ENCODE measurements at places on chromosomes 16 and 17.
A peak's percentile ranks its signal among the peaks of the same experiment; 100 is the strongest.

DNA sequence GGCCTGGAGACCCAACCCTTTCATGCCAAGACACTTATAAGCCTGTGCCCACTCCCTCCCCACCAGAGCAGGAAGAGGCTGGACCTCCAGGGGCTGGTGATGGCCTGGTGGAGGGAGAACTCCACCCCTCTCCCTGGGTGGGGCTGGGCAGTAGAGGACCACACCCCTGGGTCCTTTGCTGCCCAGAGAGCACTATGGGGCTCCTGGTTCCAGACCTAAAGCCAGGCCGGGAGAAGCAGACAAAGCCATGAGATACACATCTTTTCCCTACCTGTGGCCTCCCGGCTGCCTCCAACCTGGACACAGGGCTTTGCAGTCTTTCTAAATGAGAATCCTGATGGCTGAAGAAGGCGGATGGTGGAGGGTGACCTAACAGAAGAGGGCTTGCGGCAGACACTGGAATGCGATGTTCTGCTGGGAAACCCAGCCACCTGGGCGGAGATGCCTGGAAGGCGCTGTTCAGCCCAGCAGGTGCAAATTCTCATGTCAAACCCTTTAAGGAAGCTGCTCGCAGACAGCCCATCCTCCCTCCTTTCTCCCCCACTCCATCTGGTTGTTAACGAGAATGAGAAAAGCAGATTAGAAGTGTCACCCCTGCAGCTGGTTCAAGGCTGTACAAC lies 43.9 kb upstream of the KIFC3 start:
- no peak for DNase-seq

DNA sequence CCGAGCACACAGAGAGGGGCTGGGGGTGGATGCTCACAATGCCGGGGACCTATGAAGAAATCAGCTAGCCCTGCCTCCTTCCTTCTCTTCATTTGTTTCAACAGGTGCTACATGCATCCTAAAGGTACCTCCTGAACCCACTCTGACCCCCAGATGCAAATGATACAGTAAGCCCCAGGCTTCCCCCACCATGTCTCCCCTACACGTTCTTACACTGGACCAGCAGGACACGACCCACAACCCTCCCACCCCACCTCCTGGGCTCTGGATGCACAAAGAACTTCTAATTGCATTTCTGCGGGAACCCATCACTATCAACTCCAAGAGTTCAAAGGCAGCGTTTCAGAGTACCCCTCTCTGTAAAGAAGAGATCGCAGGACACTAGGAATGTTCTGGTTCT lies 2.1 kb downstream of the XYLT1 start:
- no peak for DNase-seq

GRCh38 chr17:30113213-30113612 lies 3.4 kb upstream of the NSRP1 start:
- no peak for DNase-seq

DNA sequence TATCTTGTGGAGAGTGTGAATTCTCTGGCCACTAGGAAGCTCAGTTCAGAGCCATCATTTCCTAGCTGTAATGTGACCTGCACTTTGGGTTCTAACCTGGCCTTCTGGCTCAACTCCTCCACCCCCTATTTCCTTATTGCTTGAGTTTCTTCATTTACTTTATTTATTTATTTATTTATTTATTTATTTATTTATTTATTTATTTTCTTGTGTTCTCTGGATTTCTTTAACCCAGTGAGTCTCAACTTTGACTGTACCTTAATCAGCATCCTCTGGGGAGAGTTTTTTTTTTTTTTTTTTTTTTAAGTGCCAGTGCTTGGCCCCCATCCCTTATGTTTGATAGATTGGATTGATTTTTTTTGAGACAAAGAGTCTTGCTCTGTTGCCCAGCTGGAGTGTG lies 18.1 kb downstream of the EPN2 start:
- no peak for DNase-seq

DNA sequence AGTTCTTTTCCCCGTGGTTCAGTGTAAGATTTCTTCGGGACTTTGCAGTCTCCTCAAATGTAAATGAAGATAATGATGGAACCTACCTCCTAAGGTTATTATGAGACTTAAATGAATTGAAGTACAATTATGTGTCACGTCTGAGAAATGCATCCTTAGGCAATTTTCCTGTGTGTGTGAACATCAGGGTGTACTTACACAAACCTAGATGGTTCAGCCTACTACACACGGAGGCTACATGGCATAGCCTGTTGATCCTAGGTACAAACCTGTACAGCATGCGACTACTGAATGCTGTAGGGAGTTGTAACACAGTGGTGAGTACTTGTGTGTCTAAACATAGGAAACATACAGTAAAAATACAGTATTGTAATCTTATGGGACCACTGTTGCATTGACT lies 1.1 kb upstream of the FAM20A start:
- no peak for DNase-seq

DNA sequence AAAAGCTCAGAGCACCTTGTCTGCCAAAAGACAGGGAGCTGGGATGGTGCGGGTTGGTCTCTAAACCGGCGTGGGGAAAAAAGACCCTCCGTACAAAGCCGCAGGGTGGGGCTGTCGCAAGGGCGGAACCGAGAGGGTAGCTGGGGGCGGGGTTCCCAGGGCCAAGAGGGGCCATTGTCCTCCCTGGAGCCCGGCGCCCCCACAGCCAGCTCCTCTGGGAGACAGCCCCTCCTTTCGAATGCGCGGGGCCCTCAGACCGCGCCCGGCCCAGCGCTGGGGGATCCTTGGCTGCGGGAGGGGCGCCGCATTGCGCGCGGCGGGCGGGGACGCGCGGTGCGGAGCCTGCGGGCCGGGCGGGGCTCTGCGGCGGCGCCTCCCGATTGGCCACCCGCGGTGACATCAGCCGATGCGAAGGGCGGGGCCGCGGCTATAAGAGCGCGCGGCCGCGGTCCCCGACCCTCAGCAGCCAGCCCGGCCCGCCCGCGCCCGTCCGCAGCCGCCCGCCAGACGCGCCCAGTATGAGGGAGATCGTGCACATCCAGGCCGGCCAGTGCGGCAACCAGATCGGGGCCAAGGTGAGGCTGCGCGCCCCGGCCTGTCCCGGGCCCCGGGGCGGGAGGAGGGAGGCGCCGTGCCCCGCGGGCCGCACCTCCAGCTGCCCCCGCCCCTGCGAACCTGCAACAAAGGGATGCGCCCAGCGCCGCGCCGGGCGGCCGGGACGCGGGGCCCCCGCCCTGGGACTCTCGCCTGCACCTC lies at the start of gene TUBB3:
Gene TUBB3, plus strand, starts transcription at position 459 of the 756 bp plus-strand sequence. Its CDS starts 60 bp downstream, at position 519.
- peak; percentile 76 for DNase-seq

DNA sequence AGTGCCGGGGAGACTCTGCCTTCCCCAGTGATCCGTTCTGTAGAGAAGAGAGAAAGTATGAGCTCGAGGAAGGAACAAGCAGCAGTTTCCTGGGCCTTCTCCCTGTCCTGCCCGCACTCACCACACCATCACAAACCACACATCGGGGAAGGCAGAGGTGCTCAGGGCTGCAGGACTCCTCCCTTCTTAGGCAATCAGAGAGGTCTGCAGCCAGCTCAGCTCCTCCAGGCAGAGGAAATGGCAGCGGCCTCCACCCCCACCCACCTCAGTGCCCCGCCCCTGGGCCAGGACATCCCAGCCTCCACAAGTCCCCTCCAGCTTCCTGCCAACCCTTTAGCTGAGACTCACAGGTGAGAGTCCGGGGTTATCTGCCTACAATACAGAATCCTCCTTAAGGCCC lies 2.0 kb downstream of the ZNF319 start:
- DNase-seq = no peak

DNA sequence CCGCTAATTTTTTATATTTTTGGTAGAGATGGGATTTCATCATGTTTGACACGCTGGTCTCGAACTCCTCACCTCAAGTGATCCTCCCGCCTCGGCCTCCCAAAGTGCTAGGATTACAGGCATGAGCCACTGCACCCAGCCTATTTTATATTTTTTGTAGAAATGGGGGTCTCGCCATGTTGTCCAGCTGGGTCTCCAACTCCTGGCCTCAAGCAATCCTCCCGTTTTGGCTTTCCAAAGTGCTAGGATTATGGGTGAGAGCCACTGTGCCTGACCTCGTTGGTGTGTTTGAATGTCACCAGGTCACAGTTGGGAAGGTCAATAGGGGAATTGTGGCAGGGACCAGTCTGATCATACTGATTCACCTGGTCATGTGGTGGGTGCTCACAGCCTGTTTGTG lies 56.7 kb upstream of the NKD1 start:
- no peak for DNase-seq

DNA sequence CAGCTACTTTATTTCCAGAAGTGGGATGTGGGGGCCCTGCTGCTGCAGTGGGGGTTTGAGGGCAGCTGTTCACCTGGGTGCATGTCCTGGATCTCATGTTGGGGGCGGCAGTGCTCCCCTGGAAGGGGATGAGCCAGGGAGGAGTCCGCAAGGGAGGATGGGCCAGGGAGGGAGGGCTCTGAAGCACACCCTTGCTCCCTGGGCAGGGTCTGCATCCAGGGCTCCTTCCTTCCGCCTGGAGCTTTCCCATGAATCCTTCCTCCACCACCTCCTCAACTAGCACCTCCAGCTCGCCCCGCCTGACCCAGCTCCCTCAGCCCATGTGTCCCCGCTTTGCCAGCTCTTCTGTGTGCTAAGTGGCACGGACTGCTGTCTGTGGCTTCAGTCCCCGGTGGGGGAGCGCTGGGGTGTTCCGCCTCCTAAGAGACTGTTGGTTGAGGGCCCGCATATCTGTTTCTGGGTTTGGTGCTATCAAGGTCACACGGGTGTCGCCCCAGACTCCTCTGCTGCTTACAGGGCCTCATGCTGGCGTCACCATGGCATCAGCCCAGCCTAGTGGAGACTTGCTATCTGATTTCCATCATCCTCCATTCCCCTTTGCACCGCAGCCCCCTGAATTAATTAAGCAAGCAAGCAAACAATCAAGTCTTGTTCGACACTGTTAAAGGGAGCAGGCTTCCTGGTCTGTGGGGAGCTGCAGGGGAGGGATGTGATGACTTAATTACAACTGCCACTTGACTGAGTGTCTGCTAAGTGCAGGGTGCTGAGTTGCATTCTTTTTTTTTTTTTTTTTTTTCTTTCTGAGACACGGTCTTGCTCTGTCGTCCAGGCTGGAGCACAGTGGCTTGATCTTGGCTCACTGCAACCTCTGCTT lies 71.8 kb downstream of the PRKCA start:
- DNase-seq = peak; percentile 70

GRCh38 chr17:17725011-17725751 lies 43.9 kb downstream of the RAI1 start:
- DNase-seq = no peak

GRCh38 chr16:88063211-88063773 lies 112.1 kb downstream of the BANP start:
- DNase-seq = no peak

- DNase-seq = no peak
Observed at GRCh38 chr17:48011405-48012150, 26.0 kb downstream of the COPZ2 start.

- DNase-seq = no peak
Observed at GRCh38 chr16:64250866-64251265, 871.0 kb downstream of the CDH11 start.

GRCh38 chr17:45050481-45051059 lies 862 bp downstream of the DCAKD start:
- DNase-seq = no peak

- no peak for DNase-seq
Observed at GRCh38 chr16:64225696-64226095, 896.2 kb downstream of the CDH11 start.

DNA sequence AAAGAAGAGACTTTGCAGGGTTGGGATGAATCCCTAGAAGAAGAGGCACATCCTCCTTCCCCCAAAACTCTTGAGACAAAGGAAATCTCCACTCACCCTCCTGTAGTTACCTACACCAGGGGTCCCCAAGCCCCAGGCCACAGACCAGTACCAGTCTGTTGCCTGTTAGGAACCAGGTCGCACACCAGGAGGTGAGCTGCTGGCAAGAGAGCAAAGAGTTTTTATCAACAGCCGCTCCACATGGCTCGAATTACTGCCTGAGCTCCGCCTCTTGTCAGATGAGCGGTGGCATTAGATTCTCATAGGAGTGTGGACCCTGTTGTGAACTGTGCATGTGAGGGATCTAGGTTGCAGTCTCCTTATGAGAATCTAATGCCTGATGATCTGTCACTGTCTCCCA lies 98.9 kb downstream of the CCT6B start:
- no peak for DNase-seq

- DNase-seq = no peak
Observed at GRCh38 chr17:9329251-9329921, 246.2 kb downstream of the STX8 start.

GRCh38 chr17:70298929-70299531 lies 129.7 kb downstream of the KCNJ2 start:
- DNase-seq = no peak

GRCh38 chr17:39687546-39688474 lies at the start of gene PGAP3:
TSS of gene PGAP3 (minus strand) at chr17:39688057. CDS start at chr17:39688014, 43 bp downstream.
- peak; percentile 86 for DNase-seq

DNA sequence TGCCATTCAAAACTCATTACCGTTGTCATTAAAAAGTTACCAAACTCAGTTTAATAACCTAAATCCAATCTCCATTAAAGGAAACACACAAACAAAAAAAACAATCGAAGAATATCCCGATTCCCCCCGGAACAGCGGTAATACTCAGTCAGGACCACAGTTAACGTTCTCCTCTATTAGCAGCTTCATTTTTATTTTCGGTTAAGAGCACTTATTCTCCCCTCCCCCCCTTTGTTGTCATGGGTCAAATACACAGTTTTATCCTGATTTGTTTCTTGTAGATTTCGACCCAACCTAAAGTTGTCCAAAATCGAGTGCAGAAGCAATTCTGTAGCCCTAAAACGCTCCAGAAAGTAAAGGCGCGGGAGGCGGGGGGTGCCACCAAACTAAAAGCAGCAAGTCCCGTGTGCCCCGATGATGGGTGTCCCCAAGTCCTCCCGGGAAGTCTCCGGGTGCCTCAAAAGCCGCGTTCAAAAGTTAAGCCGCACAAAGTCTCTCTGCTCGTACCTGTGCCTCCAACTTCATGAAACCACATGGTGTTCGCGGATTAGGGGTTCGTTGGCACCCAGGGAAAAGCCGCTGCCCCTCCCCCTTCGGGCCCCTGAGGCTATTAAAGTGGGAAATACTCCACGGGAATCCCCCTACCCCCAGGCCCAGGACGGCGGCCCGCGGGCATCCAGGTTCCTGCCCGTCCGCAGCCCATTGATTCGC lies 996 bp downstream of the SUMO2 start:
- DNase-seq = no peak

- DNase-seq = no peak
Observed at GRCh38 chr16:4689091-4689671, 4.2 kb upstream of the NUDT16L1 start.

- peak; percentile 47 for DNase-seq
Observed at GRCh38 chr17:5500589-5501391, 14.4 kb downstream of the MIS12 start.

DNA sequence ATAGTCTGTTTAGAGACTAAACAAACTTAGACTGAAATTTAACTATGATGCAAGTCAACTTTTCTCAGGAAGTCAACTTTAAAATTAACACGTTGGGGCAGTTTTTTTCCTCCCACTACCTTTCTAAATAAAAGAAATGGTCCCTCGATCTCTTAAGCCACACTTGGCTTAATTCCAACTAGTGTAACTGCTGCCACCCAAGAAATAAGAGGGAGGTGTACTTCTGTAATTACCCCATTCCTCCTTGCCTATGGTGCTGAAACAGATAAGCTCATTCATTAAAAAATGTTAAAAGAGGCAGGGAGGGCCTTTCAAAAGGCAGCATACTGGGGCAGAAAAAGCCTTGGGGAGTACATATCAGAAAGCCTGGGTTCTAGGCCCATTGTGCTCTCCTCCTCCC lies 59.8 kb downstream of the NCOR1 start:
- no peak for DNase-seq

All from caudate nucleus (tissue), 63 donors.